ENCODE measurements at places on chromosomes 1 and 21.

GRCh38 chr1:161061419-161061818, 8.3 kb downstream of the ARHGAP30 start:
- no peak for DNase-seq

GRCh38 chr1:64956733-64957441, 9.5 kb downstream of the JAK1 start:
- no peak for DNase-seq

DNA sequence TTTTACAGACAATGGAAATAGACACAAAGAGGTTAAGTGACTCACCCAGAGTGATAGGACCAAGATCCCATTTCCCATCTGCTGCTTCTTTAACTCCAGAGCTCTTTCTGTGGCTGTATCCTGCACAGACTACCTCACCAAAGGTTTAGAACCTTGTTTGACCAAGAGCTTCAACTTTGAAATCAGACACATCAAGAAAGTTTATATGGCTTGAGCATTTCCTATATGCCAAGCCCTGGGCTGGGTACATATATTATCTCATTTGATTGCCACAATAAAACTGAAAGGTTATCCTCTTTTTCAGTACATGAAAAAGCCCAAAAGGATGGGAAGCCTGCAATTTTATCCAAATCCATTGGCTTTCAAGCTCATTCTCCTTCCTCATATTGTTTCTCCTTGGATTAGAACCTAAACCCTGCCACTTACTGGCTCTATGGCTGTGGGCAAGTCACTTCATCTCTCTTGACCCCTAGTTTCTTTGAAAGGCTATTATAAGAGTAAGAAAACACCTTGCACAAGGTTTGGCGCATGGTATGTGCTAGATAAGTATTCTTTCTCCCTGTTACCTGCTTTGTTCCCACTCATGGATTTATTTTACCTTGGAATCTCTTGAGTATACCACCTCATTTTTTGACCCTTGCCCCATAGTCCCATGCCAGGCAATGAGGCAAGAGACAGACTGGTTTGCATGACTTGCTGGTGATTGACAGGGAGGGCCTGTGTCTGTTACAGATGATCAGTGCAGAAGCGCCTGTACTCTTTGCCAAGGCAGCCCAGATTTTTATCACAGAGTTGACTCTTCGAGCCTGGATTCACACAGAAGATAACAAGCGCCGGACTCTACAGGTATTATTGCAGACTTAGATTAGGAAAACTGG, 34.5 kb upstream of the KCNQ4 start:
- no peak for DNase-seq

- no peak for DNase-seq
Observed at GRCh38 chr1:32948390-32948722, 16.3 kb downstream of the RNF19B start.

GRCh38 chr1:54259546-54260140, 59.7 kb downstream of the MRPL37 start:
- no peak for DNase-seq

DNA sequence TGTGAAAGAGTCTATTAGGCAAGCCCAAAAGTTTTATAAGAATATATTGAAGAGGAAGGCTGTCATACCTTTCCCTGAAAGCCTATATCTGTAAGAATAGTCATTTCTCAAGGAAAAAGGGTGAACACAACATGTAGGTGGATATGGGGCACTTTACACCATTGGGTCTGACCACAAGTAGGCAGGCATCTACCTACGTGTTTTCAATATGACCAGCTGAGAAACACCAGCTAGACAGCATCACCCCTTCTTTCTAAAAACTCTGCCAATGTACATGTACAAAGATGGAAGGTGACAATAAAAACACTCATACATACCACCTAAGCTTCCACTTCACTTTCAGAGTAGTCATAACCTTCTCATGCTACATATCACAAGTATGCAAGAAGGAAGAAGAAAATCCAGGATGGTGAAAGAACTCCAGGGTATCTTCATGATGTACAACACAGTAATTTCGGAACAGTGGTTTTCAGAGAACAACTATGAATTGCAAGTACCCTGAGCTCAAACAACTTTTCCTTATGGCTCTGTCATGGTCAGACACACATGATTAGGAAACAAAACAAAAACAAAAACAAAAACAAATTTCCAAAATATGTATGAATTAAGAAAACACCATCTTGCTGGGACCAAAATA, 98.5 kb upstream of the ADGRL2 start:
- no peak for DNase-seq

GRCh38 chr1:199665371-199665770, 362.1 kb upstream of the NR5A2 start:
- no peak for DNase-seq

DNA sequence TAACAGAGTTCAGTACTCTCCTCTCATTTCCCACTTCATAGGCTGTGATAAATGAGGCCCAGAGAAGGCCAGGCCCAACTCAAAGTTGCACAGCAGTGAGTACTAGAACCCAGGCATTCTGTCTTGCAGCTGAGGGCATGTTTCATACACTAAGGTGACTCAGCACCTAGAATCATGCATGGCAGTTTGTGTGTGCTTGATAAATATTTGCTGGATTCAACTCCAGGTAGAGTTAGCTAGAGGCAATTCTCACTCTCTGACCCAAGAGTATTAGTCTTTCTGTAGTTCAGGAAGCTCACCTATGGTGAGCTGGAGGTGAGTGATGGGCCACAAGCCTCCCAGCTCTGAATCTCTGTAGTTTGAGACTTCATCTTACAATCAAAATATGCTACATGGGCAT, 10.7 kb downstream of the NKAIN1 start:
- no peak for DNase-seq

DNA sequence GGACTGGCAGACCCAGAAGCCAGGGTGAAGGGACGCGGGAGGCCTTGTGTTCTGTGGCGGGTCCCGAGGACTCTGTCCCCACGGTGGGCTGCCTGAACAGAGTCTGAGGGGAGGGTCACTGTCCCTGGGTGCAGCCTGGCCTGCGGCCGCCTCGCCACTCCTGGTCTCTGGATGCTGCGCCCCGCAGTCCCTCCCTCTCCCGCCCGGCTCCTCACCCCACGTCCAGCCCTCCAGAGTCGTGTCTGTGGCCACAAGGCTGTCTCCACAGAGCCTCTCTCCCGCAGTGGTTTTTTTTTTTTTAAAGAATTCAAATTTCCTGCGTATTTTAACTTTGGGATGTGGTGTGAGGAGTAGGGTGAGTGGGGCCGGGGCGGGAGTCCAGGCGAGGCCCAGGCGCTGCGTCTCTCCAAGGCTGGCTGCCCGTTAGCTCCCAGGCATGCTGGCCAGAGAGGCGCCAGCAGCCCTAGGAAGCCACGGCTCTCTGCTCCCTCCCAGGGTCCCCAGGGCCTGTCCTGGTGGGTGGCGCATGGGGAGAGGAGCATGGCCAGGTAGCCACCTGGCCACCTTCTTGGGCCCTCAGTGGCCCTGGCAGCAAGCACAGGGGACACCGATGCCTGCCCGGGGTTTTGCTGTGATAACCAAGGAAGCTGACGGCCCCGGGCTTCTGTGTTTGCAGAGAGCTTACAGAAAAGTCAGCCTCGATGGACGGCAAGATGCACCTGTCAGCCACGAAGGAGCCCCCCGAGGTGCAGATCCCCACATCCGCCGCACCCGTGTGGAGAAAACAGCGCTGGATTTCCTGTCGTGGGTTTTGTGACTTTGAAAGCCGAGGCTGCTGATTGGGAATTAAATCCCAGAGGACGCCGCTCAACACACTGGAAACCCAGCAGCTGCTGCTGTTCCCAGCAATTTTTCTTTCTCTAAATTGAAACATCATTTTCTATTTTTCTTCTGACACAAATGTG, 72.8 kb downstream of the MORN1 start:
- no peak for DNase-seq
